NCI-H345 (cell line): ENCODE measurements at places on chromosomes 2 and 18.

- DNase-seq = no peak
These were observed 5.4 kb downstream of the SIX2 start for GRCh38 chr2:45003579-45004551.

- DNase-seq = no peak
These were observed 190.7 kb downstream of the WDR7 start for GRCh38 chr18:56841836-56842235.

DNA sequence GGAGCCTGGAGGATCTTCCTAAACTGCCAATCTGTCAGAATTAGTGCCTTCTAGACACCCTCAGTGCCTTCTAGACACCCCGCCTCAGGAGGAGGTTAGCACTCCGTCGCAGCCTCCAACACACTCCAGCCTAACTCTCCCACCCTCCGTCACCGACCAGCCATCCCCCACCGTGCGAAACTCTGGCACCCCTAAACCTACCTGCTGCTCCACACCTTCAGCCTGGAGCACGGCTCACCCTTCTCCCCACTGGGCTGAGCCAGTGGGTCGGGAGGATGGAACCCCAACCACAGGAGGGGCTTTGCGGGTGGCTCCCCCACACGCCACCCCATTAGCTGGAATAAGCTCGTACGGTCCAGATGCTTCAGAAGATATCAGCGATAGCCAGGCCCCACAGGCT lies 468.9 kb upstream of the HS6ST1 start:
- DNase-seq = no peak

- DNase-seq = no peak
These were observed 1100.2 kb downstream of the CBLN2 start for GRCh38 chr18:71443706-71444480.

DNA sequence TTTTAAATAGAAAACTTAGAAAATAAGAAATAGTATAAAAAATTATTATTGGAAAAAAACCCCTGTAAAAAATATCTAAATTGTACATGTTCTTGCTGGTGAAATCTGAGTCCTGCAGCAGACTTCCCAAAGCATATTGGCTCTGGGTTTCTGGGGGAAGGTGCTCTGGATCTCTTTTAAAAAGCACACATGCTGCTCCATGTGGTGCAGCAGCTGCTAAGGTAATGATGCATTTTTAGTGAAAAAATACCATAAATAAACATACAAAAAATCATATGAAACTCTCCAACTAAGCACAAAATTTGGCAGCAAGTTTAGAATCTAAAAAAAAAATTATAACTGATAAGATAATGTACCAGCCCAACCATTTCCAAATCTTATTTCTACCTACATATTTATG lies 216.5 kb downstream of the GPD2 start:
- DNase-seq = no peak

GRCh38 chr2:115084446-115084845 lies 642.0 kb downstream of the DPP10 start:
- no peak for DNase-seq

DNA sequence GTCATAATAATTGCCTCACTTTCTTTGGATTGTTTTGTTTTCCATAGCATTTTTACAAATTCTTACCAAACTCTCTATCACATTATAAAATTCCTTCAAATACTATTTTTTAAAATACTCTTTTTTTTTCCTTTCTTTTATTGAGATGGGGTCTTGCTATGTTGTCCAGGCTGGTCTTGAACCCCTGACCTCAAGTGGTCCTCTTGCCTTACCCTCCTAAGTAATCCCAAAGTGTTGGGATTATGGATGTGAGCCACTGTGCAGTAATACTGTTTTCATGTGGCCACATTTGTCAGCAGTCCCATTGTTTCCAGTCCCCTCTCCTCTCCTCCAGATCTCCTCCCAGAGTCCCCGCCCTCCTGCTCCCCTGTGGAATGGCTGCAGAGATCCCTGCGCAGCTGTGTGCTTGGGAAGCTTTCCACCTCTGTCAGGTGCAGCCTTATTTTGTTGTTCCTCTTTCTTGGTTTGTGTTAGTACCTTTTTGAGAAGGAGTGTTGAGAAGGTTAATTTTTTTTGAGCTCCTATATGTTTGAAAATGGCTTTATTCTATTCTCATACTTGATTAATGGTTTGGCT lies 227.3 kb downstream of the LOXHD1 start:
- DNase-seq = no peak

DNA sequence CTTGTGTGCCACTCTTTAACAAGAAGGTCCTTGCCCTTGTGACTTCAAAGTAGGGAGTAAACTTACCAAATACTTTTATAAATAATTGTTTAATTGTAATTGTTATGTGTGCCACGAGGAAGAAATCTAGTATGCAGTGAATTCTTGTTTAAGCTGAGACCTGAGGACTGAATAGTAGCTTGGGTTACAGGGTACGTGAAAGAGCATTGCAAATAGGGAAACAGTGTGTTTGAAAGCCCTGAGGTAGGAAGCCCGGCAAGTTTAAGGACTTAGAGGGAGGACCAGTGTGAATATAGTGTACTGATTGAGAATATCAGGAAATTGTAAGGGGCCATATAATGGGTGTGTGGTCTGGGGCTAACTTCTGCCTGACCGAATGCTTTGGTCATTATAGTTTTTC lies 26.2 kb downstream of the PHLPP1 start:
- DNase-seq = no peak

GRCh38 chr2:8134473-8134932 lies 547.4 kb upstream of the ID2 start:
- DNase-seq = peak; percentile 75

DNA sequence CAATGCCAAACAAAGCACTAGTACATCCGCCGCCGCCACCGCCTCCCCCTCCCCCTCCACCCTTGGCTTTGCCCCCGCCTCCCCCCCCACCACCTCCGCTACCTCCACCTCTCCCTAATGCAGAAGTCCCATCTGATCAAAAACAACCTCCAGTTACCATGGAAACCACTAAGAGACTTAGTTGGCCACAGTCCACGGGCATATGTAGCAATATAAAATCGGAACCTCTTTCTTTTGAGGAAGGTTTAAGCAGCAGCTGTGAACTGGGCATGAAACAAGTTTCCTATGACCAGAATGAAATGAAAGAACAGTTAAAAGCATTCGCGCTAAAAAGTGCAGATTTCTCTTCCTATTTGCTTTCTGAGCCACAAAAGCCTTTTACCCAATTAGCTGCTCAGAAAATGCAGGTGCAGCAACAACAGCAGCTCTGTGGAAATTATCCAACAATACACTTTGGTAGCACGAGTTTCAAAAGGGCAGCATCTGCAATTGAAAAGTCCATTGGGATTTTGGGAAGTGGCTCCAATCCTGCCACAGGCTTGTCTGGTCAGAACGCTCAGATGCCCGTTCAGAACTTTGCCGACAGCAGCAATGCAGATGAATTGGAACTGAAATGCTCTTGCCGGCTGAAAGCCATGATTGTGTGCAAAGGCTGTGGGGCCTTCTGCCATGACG lies 168.0 kb downstream of the ASXL3 start:
- DNase-seq = peak; percentile 42

GRCh38 chr2:11680901-11681721 lies 11.1 kb upstream of the NTSR2 start:
- DNase-seq = no peak

GRCh38 chr2:112876971-112877361 lies 34.0 kb upstream of the IL37 start:
- no peak for DNase-seq
